ENCODE measurements at places on chromosomes 3 and 15. TPM values are rescaled to one million over a fixed set of nuclear protein-coding genes. Genes with fewer than 3 reads are reported as not detected.

- DNase-seq, result no peak
- no peaks in the 10 kb centered on the region for H3K27me3 ChIP-seq
- no peak overlapping the region for H3K4me3 ChIP-seq
- H3K36me3 ChIP-seq, result no peaks in the 10 kb centered on the region
- peaks cover 8% of the 10 kb centered on the region for H3K4me1 ChIP-seq
Observed at GRCh38 chr15:42890161-42890913, 30.2 kb downstream of the TTBK2 start.

DNA sequence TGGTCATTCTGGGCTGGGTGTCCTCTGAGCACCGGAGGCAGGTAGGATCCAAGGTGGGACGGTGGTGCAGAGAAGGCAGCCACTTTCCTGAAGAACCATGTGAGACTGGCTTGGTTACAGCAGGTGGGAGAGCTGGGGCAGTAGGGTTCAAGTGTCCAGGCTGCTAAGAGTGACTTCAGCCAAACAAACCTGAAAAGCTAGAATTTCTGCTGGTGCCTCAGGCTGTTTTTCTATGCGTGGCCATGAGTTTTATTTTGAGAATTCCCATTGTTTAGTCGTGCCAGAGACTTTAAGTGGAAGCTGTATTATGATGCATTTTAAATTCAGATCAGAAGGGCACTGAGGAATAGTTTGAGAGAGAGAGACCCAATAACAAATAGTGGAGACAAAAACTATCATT lies 20.1 kb downstream of the USP13 start:
- H3K27ac ChIP-seq, result peak overlapping the region; percentile 65
- no peaks in the 10 kb centered on the region for H3K36me3 ChIP-seq
- H3K4me3 ChIP-seq, result no peak overlapping the region
- peaks cover 36% of the 10 kb centered on the region for H3K4me1 ChIP-seq

DNA sequence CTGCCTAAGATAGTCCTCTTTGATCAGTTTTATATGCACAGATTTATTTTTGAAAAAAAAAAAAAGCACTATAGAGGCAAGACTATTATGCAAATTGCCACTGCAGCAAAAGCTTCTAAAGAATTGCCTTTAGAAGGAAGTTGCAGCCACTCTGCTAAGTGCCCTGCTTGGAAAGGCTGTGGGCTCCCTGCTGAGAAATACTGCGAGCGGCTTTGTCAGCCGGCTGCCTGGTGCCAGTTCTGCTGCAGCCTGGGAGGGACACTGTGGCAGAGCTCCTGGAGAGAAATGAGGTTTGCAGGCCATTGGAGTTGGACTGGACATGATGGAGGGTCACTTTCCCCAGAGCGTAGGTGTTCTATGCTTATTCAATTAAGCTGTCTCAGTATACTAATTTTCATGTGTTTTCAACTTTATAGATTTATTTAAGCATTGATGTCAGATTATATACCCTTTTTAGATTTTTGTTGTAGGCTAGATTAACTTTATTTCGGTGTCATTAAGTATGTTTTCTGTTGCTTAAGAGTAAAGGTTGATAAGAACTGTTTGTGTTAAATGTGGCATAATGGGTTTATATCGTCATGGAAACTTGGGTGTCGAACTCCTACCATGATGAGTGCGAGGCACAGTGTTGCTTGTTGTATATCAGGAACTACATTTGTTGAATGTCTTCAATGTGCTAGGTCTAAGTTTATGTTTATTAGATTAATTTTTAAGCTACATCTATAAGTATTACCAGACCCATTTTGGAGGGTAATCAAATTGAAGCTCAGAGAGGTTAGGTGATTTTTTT lies 6.6 kb downstream of the MAP2K5 start:
- peaks cover 5% of the 10 kb centered on the region for H3K4me1 ChIP-seq
- H3K27ac ChIP-seq, result no peak overlapping the region
- H3K36me3 ChIP-seq, result peaks cover 4% of the 10 kb centered on the region
- DNase-seq, result no peak
- H3K27me3 ChIP-seq, result no peaks in the 10 kb centered on the region

DNA sequence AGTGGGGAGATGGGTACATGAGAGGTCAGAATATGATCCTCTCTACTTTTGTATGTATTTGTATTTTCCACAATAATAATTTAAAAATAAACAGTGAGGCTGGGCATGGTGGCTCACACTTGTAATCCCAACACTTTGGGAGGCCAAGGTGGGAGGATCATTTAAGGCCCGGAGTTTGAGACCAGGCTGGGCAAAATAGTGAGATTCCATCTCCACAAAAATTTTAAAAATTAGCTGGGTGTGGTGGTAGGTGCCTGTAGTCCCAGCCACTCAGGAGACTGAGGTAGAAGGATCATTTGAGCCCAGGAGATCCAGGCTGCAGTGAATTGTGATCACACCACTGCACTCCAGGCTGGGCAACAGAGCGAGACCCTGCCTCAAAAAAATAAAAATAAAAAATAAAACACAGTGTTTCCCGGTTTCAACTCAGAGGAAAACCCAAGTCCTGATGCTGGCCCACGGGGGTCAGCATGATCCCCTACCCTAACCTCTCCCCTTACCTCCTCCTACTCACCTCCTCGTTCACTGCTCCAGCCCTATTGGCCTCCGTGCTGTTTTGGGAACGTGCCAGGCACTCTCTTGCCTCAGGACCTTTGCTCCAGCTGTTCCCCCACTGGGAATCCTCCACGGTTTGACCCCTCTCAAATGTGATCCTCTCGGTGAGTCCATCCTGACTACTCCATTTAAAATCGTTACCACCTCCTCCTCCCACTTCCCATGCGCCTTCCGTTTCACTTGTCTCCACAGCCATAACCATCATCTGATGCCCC lies 2.9 kb upstream of the KLHL40 start:
- no peak overlapping the region for H3K4me3 ChIP-seq
- no peaks in the 10 kb centered on the region for H3K36me3 ChIP-seq
- H3K4me1 ChIP-seq, result no peaks in the 10 kb centered on the region

TRIM42 gene
- not detected for polyA plus RNA-seq
